AG08396 (cell line): ENCODE measurements at places on chromosomes 7 and 10.

DNA sequence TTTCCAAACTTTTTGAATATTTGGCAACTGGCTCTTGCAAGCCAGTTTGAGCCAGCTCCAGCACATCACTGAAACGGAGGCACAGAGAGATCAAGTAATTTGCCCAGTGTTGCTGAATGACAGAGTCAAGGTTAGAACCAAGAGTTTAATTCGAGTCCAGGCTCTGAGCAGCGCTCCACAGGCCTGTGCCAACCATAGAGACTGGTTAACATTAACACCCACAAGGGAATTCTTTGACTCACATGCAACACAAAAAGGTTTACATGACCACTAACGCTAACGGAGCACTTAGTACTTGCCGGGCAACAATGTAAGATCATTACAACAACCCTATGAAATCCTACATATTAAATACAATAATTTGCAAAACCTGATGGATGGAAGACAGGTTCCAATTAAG is 1.5 kb downstream of the RGS10 start:
- DNase-seq: no peak

DNA sequence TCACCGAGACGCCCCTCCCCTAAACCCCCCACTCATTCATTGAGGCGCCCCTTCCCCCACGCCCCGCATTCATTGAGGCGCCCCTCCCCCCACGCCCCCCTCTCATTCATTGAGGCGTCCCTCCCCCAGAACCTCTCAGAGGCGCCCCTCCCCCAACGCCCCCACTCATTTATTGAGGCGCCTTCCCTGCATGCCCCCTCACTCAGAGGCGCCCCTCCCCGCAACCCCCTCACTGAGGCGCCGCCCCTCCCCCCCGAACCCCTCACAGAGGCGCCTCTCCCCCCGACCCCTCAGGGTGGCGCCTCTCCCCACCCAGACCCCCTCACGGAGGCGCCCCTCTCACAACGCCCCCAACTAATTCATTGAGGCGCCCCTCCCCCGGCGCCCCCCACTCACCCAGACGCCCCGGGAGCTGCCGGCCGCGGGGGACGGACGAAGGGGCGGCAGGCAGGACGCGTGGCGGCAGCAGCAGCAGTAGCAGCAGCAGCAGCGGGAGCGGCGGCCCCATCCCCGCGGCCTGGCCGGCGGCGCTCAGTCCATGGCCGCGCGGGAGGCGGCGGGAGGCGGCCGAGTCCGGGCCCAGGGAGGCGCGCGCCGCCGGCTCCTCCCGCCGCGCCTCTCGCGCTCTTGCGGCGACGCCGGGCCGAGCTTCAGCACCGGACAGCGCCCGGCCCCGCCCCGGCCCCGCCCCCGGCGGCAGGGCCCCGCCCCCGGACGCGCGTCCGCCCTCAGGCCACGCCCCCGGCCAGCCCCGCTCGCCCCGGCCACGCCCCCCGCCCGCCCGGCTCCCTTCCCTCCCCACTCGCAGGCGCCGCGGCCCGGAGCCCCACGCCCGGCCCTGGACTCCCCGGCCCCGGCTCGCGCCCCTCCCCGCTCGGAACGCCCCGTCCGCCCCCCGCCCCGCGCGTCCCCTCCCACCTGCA is at the start of gene PTPRN2:
Gene PTPRN2 (minus strand): TSS at position 662 of the 923 bp plus-strand sequence.
- peak; percentile 98 for DNase-seq

- DNase-seq: peak; percentile 32
These were observed 276.9 kb upstream of the NEBL start for GRCh38 chr10:21173802-21174714.

- DNase-seq: no peak
These were observed 361.6 kb upstream of the SHH start for GRCh38 chr7:156173748-156174353.

GRCh38 chr10:133274751-133275683 is 1.7 kb downstream of the ADAM8 start:
- no peak for DNase-seq

- DNase-seq: peak; percentile 60
These were observed 125.0 kb downstream of the FAM53B start for GRCh38 chr10:124619195-124619594.

GRCh38 chr7:70360557-70360956 is 762.3 kb downstream of the AUTS2 start:
- DNase-seq: no peak

GRCh38 chr7:72080865-72081510 is 331.1 kb downstream of the CALN1 start:
- no peak for DNase-seq

DNA sequence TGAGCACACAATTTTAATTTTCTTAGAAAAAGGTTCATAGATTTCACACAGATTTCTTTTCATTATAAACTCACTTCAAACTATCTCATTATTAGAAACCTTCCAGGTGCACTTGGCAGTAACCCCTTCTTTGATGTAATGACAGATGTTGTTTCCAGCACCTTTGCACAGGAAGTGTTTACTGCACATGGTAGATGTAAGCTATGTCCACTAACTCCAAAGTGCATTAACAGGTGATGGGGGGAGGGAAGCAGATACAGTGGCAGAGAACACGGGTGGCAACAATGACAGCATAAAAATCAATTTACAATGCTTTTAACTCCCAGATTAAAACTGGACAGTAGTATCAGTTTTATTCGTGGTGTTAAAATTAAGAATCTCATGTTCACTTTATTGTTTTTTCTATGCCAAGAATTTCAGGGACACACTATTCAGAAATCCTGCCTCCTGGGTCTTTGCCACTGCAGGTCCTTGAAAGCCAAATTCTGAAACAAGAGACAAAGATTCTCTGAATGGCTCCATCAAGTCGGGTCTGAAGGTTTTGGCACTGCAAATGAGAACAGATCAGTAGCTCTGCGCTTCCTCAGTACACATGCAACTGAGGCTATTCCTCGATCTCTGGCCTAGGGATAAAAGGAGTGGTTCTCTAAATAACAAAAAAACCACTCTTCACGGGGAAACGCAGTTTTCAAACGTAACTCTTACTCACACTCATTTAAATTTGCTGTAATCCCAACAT is 187.7 kb downstream of the JAZF1 start:
- no peak for DNase-seq

GRCh38 chr10:31413325-31413724 is 94.3 kb downstream of the ZEB1 start:
- no peak for DNase-seq

DNA sequence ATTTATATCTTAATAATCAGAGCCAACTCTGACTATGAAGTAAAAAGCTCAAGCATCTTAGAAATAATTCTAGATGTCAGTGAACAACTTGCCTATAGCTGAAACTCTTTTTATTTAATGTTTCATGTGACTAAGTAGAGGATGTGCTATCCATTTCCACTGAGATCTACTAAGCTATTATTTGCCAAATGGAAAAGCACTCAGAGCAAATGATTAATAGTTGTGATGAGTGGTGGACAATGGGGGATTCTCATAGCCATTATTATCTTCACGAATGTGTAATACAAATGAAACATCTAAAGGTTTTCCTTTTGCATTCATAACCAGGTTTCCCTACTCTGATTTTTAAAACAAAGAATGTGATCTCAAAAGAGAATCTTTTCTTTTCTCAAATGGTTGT is 126.6 kb upstream of the GNAI1 start:
- DNase-seq: no peak

- DNase-seq: no peak
These were observed 24.9 kb upstream of the FAM180A start for GRCh38 chr7:135773464-135773863.

- no peak for DNase-seq
These were observed 221.7 kb downstream of the PLXNA4 start for GRCh38 chr7:132354527-132354926.

DNA sequence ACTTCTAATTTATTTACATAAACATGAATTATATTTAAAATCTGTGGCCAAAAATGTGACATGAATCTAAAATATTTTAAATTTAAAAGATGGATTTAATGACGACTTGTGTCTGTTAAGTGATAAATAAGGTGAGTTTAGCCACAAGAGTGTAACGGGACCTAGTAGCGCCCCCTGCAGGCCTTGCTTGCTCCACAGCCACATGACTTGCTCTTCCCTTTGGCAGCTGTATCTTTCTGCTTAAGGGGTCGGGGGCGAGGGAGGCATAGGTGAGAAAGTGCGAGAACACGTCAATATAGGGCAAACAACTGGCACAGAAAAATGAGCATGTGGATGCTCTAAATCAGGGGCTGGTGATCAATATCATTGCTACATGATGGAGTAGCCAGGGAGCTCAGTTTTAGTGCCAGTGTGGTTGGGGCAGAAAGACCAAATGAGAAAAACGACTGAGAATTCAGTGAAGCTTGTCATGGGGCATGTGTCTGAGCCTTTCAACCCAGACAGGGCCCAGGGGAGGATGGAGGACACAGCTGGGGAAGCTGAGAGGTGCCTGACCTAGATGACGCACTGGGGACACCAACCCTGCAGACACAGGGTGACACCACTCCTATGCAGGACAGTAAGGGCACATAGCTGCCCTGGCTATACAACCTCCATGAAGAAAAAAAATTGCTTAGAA is 49.8 kb downstream of the PAXIP1 start:
- DNase-seq: peak; percentile 49

DNA sequence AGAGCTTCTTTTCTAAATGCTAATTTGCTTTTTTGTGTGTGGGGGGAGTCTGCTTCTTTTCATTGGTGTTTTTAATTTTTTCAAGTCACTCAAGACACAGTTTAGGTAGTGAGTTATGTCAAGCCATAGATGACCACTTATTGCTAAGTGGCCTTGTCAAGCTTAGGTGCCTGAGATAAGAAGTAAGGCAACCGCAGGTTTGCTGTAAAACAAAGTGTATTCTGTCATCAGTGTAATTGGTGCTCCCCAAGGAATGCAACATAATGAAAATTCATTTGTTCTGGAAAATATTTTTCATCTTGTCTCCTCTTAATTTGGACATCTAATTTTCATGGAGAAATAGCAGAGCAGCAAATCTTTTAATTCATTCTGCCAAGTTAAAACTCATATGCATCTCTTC is 249.6 kb downstream of the EXOC4 start:
- DNase-seq: no peak

DNA sequence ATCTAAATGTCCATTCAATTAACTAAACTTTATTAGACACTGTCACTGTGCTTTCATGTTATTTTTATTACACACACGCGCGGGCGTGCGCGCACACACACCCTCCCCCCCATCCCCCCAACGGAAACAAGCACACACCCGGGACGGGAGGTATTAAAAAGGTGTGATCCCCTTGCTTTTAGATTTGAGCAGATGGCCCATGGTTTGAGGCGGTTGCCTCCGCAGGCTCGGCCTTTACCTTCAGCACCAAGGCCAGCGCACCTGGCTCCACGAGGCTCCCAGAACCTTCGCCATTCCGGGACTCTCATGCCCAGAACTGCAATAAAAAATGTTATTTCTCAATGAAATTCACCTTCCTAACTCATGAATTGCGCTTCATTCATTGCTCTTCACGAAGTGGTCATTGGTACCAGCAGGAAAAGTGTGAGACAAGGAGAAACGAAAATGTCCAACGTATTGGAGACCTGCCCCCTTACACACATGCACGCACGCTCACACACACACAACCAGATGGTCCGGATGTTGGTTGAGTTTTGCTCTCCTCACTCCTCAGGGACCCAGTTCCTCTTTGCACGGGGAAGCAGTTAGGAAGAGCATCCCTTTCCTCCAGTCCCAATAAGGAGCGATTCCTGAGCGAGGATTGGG is 20.8 kb upstream of the PTF1A start:
- peak; percentile 68 for DNase-seq
